Esophagus muscularis mucosa (tissue), 4 donors: ENCODE measurements at places on chromosomes 6 and 20.

DNA sequence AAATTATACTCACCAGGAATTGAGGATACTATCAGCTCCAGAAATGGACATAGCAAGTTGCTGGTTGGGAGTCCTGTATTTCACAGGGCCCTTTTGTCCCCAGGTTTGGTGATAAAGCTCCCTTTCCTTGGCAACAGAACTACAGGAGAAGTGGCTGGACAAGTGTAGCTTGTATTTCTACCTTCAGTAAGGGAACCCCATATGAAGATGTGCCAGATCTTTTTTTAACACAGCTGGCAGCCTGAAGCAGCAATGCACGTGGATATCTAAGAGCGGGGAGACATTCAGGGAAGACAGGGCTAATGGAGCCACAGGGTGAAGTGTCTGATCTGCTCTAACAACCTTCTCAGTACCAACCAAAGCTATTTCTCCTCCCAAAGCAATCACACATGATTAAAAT lies 373.9 kb upstream of the ID4 start:
- H3K36me3 ChIP-seq = no peaks in the 10 kb centered on the region
- H3K27me3 ChIP-seq = no peaks in the 10 kb centered on the region
- H3K4me3 ChIP-seq = no peak overlapping the region
- no peaks in the 10 kb centered on the region for H3K4me1 ChIP-seq

DNA sequence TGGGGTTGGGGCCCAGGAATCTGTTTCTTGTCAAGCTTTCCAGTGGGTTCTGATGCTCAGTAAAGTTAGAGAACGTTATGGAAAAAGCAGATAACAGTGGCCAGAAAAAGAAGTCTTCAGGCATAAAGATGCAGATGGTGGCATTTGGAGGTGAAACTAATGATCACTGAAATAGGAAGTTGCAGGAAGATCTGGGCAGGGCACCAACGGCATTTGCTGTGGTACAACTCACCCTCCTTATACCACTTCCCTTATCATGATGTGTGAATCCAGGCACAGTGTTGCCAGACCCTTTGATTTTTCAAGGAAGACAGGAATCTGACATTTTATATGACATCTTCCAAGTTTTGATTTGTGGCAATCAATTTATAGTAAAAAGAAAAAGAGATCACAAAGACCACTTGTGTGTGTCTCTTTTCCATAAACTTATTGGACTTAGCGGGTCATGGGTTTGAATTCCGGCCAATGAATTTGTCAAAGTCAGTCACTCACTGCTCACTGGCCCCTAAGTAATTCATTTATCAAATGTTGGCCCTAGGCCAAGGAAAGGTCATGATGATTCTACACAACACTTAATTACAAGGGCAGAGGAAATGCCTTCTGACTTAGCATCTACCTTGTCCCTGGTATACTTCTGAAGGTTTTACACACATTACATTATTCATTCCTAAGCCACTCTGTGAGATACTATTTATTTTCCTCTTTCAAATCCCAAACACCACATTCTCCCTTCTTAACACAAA lies 37.6 kb downstream of the LAMP5 start:
- H3K27ac ChIP-seq = no peak overlapping the region
- DNase-seq = no peak
- no peaks in the 10 kb centered on the region for H3K36me3 ChIP-seq
- H3K4me3 ChIP-seq = no peak overlapping the region
- H3K27me3 ChIP-seq = no peaks in the 10 kb centered on the region

GRCh38 chr6:90413867-90414266 lies 117.2 kb upstream of the BACH2 start:
- no peak overlapping the region for H3K27ac ChIP-seq
- H3K36me3 ChIP-seq = no peaks in the 10 kb centered on the region
- H3K4me1 ChIP-seq = peaks cover 9% of the 10 kb centered on the region
- peak overlapping the region; percentile 10 for H3K4me3 ChIP-seq
- H3K27me3 ChIP-seq = no peaks in the 10 kb centered on the region

DNA sequence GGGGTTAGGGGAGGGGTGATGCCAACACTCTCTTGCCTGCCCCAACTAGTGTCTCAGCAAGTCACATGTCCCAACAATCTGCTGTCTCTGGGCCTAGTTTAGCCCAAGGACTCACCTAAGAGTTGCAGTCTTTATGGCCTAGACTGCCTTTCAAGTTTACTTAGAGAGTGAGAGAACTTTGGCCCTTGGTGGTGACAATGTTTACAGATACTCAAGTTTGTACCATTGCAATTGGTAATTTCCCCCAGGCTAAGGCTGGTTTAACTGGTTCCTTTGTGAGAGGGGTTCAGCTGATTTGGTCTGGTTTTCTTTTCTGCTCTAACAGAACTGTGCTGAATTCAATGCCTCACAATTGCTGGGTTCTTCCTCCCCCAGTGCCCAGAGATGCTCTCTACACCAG lies 1279.9 kb upstream of the EYS start:
- no peaks in the 10 kb centered on the region for H3K4me1 ChIP-seq
- no peak overlapping the region for H3K27ac ChIP-seq
- H3K4me3 ChIP-seq = no peak overlapping the region
- DNase-seq = no peak

DNA sequence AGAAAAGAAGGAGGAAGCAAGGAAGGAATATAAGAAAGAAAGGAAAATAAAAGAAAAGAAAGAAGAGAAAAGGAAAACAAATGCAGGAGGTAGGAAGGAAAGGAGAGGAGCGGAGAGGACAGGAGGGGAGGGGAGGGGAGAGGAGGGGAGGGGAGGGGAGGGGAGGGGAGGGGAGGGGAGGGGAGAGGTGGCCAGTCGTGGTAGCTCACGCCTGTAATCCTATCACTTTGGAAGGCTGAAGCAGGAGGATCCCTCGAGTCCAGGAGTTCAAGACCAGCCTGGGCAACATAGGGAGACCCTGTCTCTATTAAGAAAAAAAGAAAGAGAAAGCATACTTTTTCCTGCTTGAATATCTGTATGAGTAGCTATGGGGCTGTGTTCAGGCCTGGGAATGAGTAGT lies 46.4 kb upstream of the GCM1 start:
- no peaks in the 10 kb centered on the region for H3K36me3 ChIP-seq
- no peak overlapping the region for H3K27ac ChIP-seq
- H3K4me1 ChIP-seq = no peaks in the 10 kb centered on the region
- no peaks in the 10 kb centered on the region for H3K27me3 ChIP-seq
- no peak overlapping the region for H3K4me3 ChIP-seq

GRCh38 chr6:126113261-126113660 lies 126.9 kb downstream of the TRMT11 start:
- H3K27ac ChIP-seq = no peak overlapping the region
- DNase-seq = no peak
- no peaks in the 10 kb centered on the region for H3K27me3 ChIP-seq
- no peak overlapping the region for H3K4me3 ChIP-seq
- no peaks in the 10 kb centered on the region for H3K36me3 ChIP-seq

DNA sequence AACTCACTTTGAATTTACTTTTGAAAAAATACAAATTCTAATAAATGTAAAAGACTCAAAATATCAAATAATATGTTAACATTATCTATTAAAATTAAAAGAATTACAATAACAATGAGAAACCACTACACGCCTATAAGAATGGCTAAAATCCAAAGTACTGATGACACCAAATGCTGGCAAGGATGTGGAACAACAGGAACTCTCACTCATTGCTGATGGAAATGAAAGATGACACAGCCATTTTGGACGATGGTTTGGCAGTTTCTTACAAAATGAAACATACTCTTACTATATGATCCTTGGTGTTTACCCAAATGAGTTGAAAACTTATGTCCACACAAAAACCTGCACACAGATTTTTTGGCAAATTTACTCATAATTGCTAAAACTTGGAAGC lies 15.6 kb upstream of the STX11 start:
- H3K4me3 ChIP-seq = no peak overlapping the region
- DNase-seq = no peak
- H3K27ac ChIP-seq = no peak overlapping the region
- no peaks in the 10 kb centered on the region for H3K36me3 ChIP-seq
- H3K4me1 ChIP-seq = no peaks in the 10 kb centered on the region
- H3K27me3 ChIP-seq = no peaks in the 10 kb centered on the region
